ENCODE measurements at places on chromosomes 11 and 22.
A peak's percentile ranks its signal among the peaks of the same experiment; 100 is the strongest.

- no peaks in the 10 kb centered on the region for H3K36me3 ChIP-seq
- H3K27me3 ChIP-seq: no peaks in the 10 kb centered on the region
- no peak overlapping the region for H3K4me3 ChIP-seq
- H3K27ac ChIP-seq: no peak overlapping the region
These were observed 48.5 kb downstream of the OR4D9 start for GRCh38 chr11:59559886-59560285.

GRCh38 chr11:57460022-57460757 lies at the start of gene RTN4RL2:
TSS of gene RTN4RL2 (plus strand) at chr11:57460528. CDS start at chr11:57460866, 338 bp downstream.
- no peaks in the 10 kb centered on the region for H3K36me3 ChIP-seq
- peak; percentile 87 for DNase-seq
- H3K4me3 ChIP-seq: peak within 1 kb of the TSS; percentile 38
- H3K4me1 ChIP-seq: peaks cover 12% of the 10 kb centered on the region
- no peak within 1 kb of the TSS for H3K27ac ChIP-seq

- H3K27me3 ChIP-seq: no peaks in the 10 kb centered on the region
- H3K4me3 ChIP-seq: no peak overlapping the region
- H3K27ac ChIP-seq: no peak overlapping the region
- peaks cover 23% of the 10 kb centered on the region for H3K36me3 ChIP-seq
- peak; percentile 37 for DNase-seq
These were observed 28.6 kb upstream of the RASL10A start for GRCh38 chr22:29344137-29344536.

GRCh38 chr11:120133216-120134105 lies 4.5 kb downstream of the TRIM29 start:
- H3K27me3 ChIP-seq: no peaks in the 10 kb centered on the region
- no peak overlapping the region for H3K27ac ChIP-seq
- no peaks in the 10 kb centered on the region for H3K36me3 ChIP-seq
- H3K4me1 ChIP-seq: no peaks in the 10 kb centered on the region
- H3K4me3 ChIP-seq: no peak overlapping the region

- no peaks in the 10 kb centered on the region for H3K4me1 ChIP-seq
- H3K36me3 ChIP-seq: no peaks in the 10 kb centered on the region
- no peak overlapping the region for H3K27ac ChIP-seq
- no peaks in the 10 kb centered on the region for H3K27me3 ChIP-seq
- no peak overlapping the region for H3K4me3 ChIP-seq
These were observed 246.2 kb upstream of the NCAM1 start for GRCh38 chr11:112715056-112715455.
